ENCODE measurements at places on chromosomes 5 and 9.

DNA sequence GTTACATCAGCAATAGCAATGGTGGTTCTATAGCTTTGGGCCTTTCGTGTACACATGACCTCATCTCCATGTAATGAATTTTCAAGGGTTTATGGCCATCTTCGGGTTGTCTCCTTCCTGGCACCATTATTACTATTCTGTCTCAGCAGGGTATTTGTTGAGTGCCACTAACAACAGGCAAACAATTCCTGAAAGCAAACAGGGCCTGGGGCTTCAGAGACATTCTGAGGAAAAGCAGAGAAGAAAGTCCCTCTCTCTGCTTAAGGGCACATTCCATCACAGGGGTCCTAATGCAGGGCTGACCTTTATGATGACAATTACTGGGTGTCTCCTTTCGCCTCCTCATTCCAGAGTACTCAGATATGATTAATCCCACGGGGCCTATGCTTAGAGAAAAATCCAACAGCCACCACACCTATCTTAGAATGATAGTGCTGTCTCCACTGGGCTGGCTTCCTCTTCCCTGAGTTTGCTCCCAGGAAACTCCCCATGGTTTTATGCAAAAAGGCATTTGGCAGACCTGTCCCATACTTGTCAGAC is 540.2 kb upstream of the ZNF462 start:
- no peak for DNase-seq

- DNase-seq = no peak
Measured at GRCh38 chr5:119037496-119038215, 33.2 kb upstream of the DMXL1 start.

- DNase-seq = no peak
Measured at GRCh38 chr5:134426361-134426760, 14.7 kb upstream of the CDKN2AIPNL start.

DNA sequence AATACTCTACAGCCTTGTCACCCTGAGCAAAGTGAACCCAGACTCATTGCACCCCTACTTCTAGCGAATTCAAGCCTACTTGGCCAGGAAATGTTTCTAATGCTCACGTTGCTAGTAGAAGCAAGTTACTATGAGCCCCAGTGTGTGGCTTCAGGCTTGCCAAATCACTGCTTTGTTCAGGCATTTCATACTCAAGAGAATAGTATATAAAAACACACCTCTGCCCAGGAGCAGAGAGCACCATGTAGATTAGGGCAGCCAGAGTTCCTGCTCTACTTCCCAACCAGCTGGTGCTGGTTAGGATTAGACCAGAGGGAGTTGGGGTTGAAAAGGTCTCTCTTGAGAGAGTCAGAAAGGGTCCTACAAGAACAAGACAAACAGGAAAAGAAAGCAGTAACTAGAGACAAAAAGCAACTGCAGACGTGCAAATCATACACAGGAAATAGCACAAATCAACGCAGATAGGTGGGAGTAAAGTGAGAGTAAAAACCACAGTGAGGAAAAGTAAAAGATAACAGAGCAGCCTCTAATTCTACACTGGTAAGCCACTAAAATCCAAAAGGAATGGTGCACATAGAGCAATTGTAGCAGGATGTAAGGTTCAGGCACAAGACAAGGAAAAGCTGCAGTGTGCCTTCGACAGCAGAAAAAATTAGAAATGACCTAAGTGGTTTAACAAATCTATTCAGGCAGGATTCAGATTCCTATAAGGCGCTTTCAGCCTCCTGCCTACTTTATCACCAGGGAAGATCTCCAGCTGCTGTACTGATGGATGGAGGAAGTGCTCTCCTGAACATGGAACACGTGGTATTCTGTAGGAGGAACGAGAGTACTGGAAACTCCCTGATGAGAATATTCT is 49.6 kb upstream of the KIF2A start:
- DNase-seq = no peak

DNA sequence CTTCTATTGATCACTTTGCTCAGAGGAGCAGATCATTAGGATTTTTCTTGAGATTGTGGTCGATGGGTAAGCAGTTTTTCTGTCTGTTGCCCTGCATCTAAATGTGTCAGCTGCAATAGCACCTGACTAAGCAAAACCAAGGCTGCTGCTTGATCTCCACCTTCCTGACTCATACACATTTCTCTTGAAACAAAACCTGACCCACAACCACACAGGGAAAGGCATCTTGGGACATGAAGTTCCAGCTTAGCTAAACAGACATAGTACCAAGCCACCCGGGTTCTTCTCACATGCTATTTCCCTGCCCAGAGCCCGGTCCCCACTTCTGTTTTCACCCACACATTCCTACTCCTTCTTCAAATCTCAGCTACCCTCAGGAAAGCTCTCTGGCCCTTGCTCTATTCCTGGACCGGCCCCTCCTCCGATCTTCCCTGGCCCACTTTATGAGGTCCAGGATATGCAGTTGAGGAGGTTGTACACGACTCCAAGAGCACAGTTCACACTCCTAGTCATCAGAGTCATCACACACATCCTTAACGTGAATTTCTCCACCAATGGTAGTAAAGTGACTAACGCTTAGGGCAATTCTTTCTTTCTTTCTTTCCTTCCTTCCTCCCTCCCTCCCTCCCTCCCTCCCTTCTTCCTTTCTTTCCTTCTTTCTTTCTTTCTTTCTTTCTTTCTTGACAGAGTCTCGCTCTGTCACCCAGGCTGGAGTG is 16.0 kb upstream of the ZBTB43 start:
- no peak for DNase-seq

GRCh38 chr5:39022151-39022550 is 52.0 kb downstream of the RICTOR start:
- DNase-seq = no peak

- no peak for DNase-seq
Measured at GRCh38 chr5:169950333-169950732, 30.0 kb downstream of the INSYN2B start.

DNA sequence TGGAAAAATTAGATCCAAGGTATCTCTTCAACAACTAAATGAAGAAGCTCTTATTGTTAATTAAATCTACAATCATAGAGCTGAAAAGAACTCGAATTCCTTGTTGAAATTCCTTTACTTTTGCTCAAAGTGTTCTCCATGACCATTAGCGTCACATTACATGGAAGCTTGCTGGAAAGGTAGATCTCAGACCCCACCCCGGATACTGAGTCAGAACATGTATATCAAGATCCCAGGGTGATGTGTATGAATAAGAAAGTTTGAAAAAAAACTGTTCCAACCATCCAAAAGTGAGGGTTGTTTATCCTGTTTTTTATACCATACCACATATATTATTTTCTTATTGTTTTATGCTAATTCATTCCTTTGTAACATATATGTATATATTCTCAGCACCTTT is 237.1 kb upstream of the PUM3 start:
- DNase-seq = no peak

- no peak for DNase-seq
Measured at GRCh38 chr9:93898502-93899426, 56.4 kb downstream of the BARX1 start.

DNA sequence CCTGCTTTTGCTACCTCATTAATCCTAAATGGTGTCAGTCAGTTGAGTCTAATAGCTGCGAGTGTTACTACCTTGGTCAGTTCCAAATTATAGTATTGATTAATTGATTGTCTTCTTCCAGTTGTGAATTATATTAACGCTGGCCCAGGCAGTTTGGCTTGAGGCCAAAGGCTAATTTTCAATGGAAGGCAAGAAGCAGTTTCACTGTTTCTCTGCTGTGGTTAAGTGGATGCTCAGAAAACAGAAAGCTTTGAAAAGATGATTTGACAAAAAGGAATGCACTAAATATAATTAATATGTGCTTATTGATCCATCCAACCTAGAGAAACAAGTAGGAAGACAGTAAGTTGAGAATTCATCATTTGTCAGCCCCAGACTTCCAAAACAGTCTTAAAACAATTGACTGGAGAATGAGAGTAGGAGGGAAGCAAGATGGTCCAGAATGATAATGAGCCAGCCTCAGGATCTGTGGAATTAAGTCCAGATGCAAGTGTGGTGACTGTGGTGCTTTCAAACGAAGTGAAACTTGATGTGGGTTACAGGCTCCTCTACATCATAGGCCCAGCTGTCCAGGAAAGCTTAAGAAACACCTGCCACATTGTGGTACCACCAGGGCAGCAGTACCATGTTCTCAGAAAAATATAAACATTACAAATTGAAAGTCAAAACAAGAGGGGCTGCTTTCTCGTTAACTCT is 1371.0 kb upstream of the DMAC1 start:
- no peak for DNase-seq

DNA sequence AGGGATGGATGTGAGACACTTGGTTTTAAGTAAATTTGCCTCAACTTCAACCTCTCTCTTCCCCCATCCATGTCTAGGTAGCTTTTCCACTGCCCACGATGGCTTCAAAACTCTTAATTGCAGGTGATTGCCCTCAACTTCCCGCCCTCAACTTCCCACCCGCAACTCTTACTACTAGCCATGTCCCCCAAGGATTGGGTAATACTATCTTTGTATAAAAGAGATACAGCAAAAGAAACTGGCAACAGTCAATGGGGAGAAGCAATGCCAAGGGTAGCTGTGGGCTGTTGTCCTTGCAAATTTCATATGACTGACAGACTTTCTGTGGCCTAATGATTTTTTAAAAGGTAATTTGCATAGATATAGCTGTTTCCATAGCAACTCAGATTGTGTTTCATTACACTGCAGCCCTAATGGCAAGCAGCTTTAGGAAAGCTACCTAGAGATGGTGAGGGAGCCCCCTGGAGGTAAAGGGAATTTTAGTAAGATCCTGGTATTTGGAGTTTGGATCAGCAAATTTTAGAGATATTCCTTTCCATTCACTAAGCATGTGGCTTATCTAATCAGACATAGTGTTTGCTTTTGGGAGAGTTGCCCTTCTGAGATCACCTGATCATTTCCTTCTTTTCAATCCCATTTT is 421.5 kb upstream of the DAP start:
- DNase-seq = peak; percentile 5

- peak; percentile 62 for DNase-seq
Measured at GRCh38 chr5:81420039-81420667, 26.2 kb upstream of the ACOT12 start.

DNA sequence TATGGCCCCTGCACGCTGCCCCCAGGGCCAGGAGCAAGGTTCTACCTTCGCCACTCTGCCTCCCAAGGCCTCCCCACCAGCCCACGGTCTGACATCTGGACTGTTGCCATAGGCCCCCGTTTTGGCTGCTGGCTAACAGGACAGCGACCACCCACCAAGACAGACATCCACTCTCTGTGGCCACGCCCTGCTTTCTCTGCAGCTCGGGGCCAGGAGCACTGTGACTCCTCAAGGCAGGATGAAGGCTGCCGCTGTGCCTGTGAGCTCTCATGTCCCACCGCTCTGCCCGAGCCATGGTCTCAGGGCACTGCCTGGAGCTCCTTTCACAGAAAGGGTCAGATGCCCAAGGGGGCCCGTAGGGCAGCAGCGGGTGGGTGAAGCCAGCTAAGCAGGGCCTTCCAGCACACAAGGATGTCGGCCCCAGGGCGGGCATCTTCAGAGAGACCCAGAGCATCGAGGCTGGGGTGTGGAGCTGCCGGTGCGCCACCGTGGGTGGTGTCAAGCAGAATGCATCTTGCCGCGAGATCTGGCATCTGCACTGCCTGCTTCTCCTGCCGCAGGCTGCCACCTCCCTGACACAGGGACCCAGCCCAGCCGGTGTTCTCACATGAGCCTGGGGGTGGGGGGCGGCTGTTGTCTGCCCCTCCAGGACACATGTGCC is 92.2 kb upstream of the ADAMTS2 start:
- DNase-seq = no peak

- no peak for DNase-seq
Measured at GRCh38 chr5:142823126-142823525, 52.9 kb downstream of the ARHGAP26 start.

DNA sequence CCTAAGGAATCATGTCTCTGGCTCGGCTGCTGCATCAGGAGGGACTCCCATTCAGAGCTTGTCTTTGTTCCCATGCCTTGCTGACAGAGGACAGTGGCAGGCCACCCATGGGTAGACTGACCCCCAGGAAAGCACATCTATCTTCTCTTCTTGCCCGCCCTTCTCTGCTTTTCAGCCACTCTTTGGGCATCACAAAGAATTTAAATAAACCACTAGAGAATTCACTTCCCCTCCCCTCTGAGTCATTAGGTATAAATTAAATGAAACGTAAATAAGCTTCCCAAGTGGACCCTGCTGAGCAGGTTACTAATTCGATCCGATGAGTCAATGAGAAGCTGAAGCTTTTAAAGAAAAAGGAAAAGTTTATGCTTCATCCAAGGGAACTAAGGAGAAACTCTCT is 97.0 kb downstream of the DRD1 start:
- DNase-seq = peak; percentile 5
